NCI-H510A treated with DMSO at 0.1 percent for 48 hours (cell line): ENCODE measurements at places on chromosomes 12 and 14.

DNA sequence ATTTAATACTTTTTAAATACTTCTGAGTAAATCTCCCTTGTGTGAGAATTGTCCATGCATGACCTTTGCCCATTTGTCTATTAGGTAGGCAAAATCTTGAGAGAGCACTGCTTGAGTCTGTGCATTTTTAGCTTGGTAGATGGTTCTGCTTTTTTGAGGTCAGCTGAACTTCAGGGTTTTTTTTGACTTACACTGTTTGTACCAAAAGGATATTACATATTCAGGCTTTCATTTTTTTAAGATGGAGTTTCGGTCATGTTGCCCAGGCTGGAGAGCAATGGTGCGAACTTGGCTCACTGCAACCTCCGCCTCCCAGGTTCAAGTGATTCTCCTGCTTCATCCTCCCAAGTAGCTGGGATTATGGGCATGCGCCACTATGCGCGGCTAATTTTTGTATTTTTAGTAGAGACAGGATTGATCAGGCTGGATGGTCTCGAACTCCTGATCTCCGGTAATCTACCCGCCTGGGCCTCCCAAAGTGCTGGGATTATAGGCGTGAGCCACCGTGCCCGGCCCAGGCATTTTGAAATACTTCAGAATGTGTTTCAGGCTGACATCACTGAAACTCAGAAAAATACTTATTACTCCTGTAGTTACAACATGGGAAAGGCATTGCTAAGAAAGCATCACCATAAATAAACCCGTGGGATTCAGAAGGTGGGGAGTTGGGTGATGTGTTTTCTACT is 11.1 kb downstream of the RASSF3 start:
- no peak for DNase-seq

- DNase-seq = no peak
These were observed 14.8 kb downstream of the BATF start for GRCh38 chr14:75537071-75537470.

- no peak for DNase-seq
These were observed 9.1 kb upstream of the FBLN5 start for GRCh38 chr14:91956616-91957015.

DNA sequence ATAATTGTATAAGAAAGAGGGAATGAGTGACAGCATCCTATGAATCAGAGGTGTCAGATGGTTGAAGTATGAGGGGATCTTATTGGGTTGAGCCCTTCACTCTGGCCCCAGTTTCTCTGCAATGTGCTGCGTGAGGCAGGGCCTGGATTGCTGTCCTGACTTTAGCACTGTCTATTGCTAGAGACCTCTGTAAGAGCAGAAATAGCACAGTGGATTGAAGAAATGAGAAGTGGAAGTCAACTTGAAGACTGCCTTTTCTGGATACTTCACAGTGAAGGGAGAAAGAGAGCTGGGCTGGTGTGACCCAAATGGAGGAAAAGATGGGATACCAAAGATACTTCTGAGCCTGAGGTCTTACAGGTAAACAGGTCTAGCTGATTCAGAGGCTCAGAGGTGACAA is 5.8 kb downstream of the ASCL4 start:
- no peak for DNase-seq

DNA sequence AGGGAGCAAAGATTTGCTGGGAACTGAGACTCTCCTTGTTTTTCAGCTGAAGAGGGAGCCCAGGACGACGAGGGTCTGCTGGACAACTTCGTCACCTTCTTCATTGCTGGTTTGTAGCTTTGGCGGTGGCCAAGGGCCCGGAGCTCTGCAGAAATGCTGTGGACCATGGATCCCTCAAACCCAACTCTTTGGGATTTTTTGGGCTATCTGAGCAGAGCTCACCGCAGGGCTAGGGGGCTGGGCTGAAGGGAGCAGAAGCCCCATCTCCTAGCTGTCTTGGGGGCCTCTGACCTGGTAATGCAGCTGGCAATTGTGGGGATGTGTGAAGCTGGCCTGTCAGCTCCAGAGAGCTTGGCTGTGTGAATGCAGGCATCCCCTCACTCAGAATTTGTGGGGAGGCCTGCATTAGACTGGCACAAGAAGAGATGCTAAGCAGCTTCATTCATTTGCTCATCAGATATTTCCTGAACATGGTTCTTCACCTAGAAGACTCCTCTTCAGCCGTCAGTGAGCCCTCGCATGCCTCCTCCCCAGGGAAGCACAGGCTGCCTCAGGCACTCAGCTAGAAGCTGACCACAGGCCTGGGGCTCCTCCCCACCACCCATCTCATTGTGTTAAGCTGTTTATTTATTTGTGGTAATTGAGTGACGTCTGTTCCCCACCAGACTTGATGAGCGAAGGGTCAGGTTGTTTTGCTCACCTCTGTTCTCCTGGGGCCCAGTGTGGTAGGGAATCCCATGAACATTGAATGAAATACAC is 32.2 kb downstream of the CYP46A1 start:
- no peak for DNase-seq

GRCh38 chr12:105257321-105257728 is 21.4 kb upstream of the APPL2 start:
- DNase-seq = no peak

GRCh38 chr12:112025808-112026375 is 12.7 kb downstream of the ERP29 start:
- no peak for DNase-seq

GRCh38 chr14:101912841-101913240 is 51.5 kb upstream of the DYNC1H1 start:
- no peak for DNase-seq

- DNase-seq = no peak
These were observed 6.7 kb downstream of the CCDC88C start for GRCh38 chr14:91410771-91411536.
